Stimulated activated CD8-positive, alpha-beta memory T cell treated with anti-CD3 and anti-CD28 coated beads, Interleukin-2, amount 100 ng/mL, for 1 hour (primary cell): ENCODE measurements at places on chromosomes 12 and 14.
A peak's percentile ranks its signal among the peaks of the same experiment; 100 is the strongest.

GRCh38 chr12:8088574-8088973, 6.5 kb downstream of the NECAP1 start:
- DNase-seq = no peak

- DNase-seq = no peak
These were observed 688 bp downstream of the ZNF26 start for GRCh38 chr12:132986885-132987225.

DNA sequence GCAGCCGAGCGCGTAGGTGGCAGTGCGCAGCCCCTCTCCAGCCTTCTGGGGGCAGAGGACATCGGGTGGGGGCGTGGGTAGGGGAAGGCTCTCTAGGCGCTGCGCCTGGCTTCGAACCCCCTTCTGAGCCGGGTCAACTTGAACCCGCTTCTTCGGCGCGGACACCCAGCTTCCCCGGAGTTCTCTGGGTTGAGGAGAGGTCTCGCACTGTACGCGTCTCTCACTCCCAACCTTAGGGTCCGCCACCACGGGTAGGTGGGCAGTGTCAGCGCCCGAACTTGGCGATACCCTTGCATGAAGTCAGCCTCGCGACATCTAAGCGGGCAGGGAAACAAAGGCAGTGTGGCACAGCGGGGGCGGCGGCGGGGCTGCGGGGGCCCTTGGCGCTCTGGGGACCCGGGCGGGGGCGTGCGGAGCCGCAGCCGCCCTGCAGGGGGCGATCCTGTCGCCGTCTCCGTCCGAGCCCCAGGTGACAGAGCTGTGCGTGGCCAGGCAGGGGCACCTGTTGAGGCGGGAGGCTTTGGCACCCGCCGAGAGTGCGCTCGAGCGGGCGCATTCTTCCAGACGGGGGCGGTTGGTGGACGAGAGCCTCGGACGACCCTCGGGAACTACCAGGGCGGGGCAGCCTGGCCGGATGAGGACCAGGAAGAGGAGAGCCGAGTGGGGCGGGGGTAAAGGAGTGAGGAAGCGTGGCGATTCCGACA, 1.1 kb downstream of the GALNT16 start:
- DNase-seq = no peak

DNA sequence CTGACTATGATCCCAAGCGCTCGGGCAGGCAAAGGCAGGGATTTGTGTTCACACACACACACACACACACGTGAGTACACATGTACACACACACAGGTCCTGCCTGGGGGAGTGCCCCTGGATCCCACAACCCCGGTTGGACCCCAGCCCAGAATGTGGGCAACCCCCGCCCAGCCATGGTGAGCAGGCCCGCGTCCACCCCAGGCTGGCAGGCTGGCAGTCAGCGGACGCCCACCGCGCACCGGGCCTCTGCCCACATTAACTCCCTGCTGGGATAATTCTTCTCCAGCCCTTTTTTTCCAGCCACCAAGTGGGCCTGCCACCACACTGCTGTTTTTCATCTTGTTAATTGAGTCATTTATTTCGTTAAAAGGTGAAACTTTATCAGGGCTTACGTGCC, 256.2 kb downstream of the BCL11B start:
- DNase-seq = no peak

GRCh38 chr12:44968965-44969364, 81.9 kb downstream of the DBX2 start:
- DNase-seq = no peak

GRCh38 chr12:25681580-25681979, 128.5 kb upstream of the LMNTD1 start:
- DNase-seq = no peak

DNA sequence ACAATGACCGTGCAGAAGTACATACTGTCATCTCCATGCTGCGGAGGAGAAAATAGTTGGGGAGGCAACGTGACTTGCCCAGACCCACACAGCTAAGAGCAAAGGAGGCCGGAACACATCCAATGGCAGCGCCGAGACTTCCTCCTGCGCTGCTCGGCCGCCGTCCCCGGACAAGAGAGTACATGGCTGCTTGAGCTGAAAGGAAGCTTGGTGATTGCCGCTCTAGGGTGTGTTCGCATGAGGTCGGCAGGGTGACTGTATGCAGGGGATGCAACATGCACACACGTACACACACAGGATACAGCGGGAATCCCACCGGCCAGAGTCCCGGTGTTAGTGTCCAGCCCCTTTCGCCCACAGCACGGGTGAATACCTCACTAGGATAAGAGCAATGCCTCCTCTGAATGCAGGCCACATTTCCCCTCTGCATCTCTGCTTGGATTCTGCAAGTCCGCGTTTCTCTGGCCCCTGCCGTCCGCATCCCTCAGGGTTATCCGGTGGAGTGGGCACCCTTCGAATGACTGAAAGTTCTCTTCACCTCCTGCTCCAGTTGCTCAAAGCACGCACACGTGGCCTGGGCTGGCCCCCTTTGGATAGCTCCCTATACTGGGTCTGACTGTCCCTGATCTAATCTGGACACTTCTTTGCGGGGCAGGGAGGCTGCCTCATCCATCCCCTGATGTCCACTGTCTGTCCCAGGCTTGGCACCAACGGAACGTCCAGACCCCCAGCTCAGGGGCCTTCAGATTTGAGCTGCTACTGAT, 78.8 kb downstream of the GSC start:
- DNase-seq = no peak

DNA sequence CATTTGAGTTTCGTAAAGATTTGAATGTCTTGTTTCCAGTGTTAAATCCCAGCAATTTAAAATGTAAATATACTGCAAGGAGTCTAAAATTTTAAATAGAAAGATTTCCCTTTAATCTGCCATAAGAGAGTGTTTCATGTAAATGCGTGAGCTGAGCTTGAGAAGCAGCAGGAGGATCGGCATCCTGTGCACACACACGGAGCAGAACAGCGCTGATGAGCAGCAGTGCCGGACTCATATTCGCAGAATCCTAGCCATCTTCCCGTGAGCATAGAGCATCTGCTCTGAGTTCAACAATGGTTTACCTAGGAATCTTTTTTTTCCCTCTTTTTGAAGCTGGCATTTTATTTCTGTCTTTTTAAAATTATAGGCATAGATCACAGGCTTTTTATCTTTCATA, 29.8 kb upstream of the AMN start:
- DNase-seq = no peak

DNA sequence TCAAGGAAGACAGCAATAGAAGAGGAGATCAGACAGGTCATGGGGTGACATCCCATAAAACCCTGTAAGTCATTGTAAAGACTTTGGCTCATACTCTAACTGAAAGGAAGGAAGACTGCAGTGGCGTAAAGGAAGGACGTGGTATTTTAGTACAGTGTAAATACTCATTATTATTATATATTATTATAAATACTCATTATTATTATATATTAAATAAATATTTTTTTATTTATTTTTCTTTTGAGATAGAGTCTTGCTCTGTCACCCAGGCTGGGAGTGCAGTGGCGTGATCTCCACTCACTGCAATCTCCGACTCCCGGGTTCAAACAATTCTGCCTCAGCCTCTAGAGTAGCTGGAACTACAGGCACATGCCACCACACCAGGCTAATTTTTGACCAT, 15.1 kb upstream of the LRP10 start:
- no peak for DNase-seq

DNA sequence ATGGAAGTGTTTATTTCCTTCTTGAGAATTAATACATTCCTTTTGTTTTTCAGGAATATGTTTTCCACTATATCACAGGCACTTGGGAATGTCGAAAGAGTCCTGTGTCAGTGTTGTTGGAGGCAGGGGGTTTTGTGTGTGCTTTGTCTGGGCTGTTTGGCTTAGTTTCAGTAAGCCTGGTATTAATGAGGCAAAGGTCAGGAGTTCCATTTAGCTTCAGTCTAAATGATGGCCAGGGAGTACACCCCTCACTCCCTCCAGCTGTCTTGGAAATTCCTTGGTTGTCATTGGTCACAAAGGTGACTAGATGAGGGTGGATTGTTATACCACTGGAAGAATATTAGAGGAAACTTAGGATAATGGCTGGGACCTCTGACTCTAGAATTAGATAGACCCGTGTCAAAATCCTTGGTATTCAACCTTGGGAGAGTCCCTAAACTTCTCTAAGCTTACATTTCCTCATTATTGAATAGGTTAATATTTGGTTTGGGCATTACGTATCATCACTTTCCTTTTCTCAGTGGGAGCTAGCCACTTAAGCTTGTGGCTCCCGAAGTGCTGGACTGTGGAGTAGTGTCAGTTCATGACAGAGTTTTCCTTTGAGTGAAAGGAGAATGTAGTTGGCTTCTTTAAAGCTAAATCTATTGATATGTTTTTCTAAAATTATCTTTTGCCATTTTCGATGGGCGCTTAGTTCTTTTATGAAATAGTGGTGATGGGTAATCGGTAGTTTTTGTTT, 5.2 kb downstream of the FRS2 start:
- DNase-seq = no peak

- DNase-seq = no peak
These were observed 361.1 kb upstream of the ATP2B1 start for GRCh38 chr12:90069711-90070110.

DNA sequence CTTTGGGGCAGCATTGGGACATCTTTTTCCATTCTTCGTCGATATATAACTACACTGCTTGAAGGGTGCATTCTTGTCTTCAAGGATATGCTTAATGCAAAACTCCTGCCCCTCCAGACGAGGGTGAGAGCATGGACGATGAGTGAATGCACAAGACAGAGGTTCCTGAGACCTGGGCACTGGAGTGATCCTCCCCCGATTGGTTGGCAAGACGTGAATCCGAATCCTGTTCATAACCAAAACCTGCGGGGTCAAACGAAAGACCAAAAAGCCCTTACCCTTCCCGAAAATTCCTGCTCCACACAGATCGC, 684 bp downstream of the KANSL2 start:
- no peak for DNase-seq

- no peak for DNase-seq
These were observed 145.4 kb upstream of the KITLG start for GRCh38 chr12:88725592-88726143.

DNA sequence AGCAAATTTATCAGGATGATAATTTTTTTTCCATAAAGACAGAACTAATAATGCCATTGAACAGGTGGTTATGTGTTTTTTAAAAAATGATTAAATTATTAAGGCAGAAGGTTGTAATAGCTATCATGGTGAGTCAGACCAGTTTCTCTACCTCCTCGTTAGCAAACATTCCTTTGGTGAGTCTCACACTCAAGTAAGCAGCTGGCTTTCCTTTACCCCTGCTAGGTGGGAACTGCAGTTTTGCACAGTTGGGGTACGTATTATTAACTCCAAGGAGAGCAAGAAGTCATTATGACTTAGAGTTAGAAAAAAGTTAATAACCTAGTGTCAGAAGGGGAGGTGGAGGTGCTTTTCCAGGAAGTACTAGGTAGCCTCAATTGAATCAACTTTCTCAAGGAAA, 165.3 kb downstream of the SNAPC1 start:
- no peak for DNase-seq

DNA sequence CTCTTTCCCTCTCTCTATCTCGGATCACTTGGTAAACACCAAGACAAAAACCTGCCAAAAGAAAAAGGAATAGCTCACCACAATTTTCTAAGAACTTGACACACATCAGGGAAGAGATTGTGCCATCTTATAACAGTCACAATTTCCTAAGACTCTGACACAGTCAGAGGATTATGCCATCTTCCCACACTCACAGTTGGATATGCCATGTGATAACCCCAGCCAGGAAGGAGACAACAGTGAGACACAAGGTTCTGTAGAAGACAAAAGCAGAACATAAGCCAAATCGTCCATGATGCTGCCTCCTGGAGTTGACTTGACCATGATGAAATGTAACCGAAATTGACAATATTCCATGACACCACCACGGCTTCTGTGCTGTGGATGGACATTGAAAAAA, 2.8 kb upstream of the CLEC9A start:
- DNase-seq = no peak

DNA sequence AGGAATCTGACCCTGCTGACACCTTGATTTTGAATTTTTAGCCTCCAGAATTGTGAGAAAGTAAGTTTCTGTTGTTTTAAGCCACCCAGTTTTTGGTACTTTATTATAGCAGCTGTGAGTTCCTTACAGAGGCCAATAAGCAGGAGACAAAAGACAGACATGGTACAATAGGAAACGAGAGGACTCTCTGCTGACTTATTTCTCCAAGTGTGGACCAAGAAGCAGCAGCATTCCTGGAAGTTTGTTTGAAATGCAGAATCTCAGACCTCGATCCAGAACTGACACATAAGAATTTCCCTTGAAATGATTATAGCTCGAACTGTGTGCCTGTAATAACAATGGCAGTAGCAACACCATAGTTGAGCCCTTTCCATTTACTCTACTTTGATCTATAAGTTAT, 31.9 kb upstream of the LUM start:
- no peak for DNase-seq

GRCh38 chr14:75422169-75422568, 5.7 kb upstream of the JDP2 start:
- DNase-seq = no peak

- no peak for DNase-seq
These were observed 79.2 kb upstream of the PTHLH start for GRCh38 chr12:28051516-28052354.

DNA sequence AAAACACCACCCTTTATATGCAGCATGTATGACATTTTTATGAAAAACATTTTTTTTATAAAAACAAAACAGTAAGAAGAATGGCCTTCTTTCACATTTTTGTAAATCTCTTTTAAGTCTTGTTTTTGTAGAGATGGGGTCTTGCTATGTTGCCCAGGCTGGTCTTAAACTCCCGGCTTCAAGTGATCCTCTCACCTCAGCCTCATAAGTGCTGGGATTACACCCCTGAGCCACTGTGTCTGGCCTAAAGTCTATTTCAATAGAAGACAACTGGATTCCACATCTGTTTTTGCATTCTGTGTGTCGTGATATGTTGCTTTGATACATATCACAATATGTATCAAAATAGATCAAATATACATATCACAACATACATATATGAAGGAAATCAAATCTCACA, 98.9 kb downstream of the ELK3 start:
- DNase-seq = no peak

GRCh38 chr14:68552602-68553001, 240.3 kb downstream of the ZFP36L1 start:
- DNase-seq = no peak

DNA sequence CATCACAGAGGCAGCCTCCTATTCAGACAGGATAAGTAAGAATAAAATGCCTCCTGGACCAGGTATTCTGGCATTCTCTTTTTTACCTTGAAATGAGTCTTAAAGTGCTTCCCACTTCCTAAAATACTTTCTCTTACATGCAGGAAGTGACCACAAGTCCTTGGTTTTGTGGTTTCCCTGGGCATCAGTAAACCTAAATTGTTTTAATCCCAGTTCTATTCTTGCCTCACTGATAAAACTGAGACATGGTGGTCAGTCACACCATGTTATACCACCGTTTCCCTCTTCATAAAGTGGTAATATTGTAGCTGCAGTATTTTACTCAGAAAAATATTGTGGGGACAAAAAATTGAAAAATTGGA, 1.2 kb upstream of the SALL2 start:
- DNase-seq = no peak

GRCh38 chr12:57093415-57094207, 4.7 kb downstream of the NAB2 start:
- peak; percentile 42 for DNase-seq
